ENCODE measurements at places on chromosomes 2 and 18. TPM values are rescaled to one million over a fixed set of nuclear protein-coding genes. Genes with fewer than 3 reads are reported as not detected.

DNA sequence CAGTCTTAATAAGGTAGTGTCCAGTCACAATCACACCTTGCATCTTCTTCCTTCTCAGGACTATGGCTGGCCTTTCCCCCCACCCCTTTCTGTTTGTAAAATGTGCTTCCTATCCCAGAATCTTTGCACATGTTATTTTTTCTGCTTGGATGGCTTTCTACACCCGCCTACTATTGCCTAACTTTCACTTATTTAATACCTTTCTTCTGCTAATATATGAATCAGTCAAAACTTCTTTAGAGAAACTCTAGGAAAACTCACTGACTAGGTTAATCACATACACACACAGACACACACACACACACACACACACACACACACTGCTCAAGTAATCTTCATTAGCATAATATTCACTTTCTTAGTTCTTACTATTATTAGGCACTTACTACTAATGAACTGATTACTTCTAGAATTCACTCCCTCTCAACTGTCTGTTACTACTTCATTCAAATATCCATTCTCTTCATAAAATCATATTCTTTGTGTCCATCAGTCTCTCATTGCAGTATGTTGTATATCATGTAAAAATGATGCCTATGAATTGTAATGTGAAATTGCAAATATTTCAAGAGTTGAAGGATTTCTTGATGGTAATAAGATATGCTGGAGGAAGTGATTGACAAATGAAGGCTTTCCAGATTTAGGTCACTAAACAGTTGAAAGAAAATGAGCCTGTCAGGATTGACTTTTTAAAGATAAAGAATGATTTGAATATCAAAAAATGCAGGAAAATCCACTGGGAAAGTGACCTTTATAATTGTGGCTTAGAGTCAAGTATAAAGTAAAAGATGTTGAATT is 51.2 kb downstream of the CLIP4 start:
- no peak for DNase-seq

- no peak for DNase-seq
Observed at GRCh38 chr2:85917887-85918795, 29.4 kb upstream of the ST3GAL5 start.

- no peak for DNase-seq
Observed at GRCh38 chr2:8571301-8571791, 110.5 kb upstream of the ID2 start.

DNA sequence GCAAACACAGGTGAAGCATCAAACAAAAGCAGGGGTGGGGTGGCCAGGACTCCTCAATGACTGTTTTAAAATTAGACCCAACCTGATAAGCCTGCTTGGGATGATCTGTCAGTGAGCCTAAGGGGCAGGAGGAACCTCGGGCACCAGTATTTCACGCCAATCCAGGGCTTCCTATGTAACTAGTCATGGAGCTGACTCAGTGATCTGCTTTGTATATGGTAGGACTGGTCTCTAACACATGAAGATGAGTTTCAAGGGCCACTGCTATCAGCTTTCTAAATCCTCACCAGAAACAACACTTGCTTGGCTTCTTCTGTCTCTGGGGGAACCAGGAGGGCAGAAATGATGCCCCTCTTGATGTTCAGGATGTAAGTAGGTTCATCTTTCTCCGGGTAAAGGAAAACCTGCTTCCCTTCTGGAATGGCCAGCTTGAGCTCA is 6.2 kb downstream of the APOB start:
- no peak for DNase-seq

DNA sequence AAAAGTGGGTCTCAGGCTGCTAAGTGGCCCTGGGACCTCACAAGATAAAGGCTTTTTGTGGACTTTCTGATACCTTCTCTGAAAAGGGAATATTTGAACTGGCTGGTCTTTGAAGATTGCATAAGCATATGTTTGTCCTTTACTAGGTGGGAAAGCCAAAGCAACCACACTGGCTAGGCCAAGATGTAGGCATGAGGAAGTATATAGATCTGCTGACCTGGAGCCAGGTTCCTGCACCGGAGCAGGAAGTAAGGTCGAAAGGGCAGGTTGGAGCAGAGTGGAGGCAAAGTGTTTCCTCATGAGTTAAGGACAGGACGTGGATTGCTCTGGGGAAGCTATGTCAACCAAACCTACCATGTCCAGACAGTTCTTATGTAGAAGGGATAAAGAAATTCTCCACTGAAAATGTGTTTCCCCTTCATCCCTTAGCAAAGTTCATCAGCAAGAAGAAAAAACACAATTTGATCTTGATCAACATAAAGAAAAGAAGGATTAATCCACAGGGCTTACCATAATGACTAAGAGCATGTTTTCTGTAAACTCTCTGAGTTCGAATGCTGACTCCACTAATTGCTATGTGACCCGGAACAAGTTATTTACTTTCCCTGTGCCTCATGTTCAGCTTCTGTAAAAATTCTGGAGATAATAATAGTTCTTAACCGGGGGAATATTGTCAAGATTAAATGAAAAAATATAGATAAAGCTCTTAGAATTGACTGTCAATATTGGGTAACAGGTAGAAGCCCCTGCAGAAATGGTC is 156.1 kb upstream of the SRD5A2 start:
- DNase-seq, result no peak

- no peak for DNase-seq
Observed at GRCh38 chr2:233453111-233453915, 99.0 kb downstream of the DGKD start.

GRCh38 chr18:44897411-44897810 is 216.7 kb downstream of the SETBP1 start:
- DNase-seq, result no peak

DNA sequence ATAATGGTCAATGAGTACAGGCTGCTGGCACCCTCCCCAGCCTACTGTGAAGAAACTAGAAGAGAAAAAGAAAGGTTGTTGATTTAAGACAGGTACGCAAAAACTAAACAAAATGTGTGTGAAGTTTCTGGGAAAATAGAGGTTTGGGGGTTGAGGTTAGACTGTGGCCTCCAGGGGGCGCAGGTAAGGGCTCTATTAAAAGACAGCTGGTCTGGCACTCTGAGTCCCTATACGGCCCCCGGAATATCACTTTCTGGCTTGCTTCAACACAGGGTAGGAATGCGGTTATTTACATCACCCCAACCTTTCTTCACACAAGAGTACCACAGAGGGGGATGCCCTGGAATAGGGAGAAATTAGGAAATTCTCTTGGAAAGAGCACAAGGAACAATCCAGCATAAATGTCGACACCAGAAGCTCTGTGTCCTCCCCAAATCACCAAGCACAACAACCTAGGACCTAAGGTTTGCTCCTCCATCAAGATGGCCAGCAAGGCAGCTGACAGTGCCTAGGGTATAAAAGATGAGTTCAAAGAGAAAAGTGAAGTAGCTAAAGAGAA is 480.8 kb upstream of the KLHL29 start:
- no peak for DNase-seq

GRCh38 chr2:68171146-68171545 is 13.5 kb downstream of the PNO1 start:
- DNase-seq, result no peak

TUBA4B gene
- not detected for total RNA-seq

BCL11A gene
- total RNA-seq, result 0.41 TPM

VIT gene
- total RNA-seq, result 31.4 TPM

FOXD4L1 gene
- not detected for total RNA-seq

SERPINB11 gene
- total RNA-seq, result not detected

SLC38A11 gene
- total RNA-seq, result 2.0 TPM

OR6B2 gene
- not detected for total RNA-seq
